ENCODE measurements at places on chromosomes 1 and 21.

- DNase-seq, result no peak
These were observed 57.6 kb upstream of the TMPRSS2 start for GRCh38 chr21:41565550-41565949.

DNA sequence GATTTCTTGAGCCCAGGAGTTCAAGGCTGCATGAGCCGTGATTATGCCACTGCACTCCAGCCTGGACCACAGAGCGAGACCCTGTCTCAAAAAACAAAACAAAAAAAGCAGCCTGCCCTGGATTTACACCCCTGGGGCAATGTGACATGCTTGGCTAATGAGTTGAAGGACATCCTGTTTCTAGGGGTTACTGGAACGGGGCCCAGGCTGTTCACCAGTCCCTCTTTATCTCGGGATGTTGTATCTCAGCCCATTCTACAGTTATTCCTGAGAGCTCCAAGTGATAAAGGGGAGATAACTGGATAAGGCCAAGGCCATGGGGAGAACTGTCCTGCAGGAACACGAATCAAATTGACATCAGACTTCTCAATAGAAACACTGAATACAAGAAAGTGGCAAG lies 21.7 kb upstream of the S100A2 start:
- DNase-seq, result no peak

DNA sequence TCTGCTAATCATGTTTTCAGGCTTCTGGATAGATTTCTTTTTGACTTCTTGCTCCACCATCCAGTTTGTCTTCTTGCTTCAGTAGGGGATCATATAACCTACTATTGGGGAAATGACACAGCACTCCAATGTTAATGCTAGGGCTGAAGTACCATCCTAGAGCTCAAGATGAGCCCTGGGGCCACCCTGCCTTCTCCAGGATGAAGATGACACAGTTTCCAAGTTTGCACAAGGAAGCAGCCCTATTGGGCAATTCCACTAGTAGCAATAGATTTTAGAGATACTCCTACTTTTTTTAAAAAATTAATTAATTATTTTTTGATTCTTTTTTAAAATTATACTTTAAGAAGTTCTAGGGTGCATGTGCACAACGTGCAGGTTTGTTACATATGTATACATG lies 11.3 kb upstream of the KLF18 start:
- DNase-seq, result no peak

- DNase-seq, result no peak
These were observed 3.1 kb downstream of the STK40 start for GRCh38 chr1:36382669-36383068.

- DNase-seq, result no peak
These were observed 73.3 kb downstream of the MDM4 start for GRCh38 chr1:204589409-204590038.

DNA sequence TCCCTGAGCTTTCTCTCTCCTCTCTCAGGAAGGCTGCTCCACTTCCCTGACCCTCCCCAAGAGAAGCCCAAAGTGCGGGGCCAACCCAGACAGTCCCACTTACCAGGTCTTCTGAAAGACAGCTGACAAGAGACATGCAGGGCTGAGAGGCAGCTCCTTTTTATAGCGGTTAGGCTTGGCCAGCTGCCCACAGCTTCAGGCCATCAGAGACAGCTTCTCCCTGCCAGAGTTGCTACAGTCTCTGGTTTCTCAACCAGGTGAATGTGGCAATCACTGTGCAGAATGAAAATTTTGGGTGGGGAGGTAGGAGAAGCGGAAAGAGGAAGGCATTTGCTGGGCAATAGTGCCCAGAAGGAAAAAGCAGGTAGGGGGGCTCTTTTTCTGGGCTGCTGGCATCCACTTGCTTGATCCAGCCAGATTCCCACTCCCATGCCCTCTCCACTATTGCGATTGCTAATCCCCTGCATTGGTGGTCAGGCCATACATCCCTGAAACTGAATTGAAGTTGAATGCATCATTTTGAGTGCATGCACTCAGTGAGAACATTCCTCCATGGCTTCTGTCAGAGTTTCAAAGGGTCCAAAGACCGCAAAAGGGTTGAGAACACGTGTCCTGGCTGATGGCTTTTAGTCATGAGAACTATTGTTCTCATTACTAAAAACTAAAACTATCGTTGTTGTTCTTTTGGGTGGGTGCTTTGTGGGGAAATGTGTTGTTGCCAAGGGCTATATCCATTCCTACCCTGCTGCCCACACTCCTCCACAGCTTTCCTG lies at the start of gene S100A8:
Gene S100A8 (minus strand): TSS at position 136 of the 773 bp plus-strand sequence. CDS start 538 bp downstream, outside the sequence.
- DNase-seq, result peak; percentile 51

DNA sequence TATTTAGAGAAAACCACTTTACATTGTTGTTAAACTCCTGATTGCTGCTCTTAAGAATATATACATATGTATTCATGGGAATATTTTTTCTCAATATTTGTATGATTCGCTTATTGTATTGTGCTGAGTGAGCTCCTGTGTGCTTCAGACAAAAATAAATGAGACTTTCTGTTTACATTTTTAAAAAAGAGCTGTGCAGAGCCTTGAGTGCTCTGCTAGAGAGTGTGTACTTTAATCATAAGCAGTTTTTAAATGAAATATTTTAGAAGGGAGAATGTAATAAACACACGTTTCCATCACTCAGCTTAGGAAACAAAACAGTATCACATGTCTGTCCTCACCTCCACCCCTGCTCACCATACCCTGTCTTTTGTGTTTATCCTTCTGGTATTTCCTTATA lies 9.7 kb downstream of the PTPN14 start:
- no peak for DNase-seq

DNA sequence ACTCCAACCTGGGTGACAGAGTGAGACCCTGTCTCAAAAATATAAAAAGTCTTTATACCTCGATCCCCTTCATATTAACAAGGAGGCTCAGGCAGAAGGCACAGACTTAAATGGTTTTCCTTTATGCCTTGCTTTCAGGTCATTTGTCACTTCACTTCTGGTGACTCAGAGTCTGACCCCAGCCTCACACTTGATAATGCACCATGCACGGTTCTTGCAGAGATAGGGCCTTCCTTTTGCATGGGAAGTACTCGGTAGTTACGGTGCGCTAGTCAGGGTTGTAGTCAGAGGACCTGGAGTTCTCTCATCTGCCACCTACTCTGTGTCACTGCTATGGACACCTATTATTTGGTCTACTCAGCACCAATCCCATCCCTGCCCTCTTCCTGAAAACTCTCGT lies 43.6 kb upstream of the BMP8B start:
- no peak for DNase-seq

DNA sequence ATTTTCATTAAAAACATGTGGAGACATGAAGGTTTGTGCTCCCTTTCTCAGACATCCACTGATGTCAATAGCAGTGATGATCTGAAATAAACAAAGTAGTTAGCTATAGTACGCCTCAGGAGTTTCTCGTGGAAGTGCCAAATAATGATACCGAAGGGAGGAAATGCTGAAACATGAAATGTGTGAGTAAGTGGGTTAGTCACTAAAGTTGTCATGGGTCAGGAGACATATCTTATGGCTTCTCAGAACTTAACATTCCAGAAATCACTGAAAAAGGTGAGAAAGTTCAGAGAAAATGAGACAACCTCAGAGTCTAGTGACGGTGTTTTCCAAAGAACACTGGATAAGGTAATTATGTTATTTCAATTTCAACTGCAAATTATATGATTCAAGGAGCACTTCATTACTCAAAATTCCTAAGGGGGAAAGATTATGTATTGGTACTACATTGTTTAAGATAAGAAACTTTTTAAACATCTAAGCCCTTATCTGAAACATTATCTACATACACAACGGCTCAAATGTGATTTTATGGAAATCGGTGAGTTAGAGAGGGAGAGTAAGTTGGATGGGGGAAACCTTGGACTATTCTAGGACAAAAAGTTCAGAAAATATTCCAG lies 20.6 kb downstream of the NIBAN1 start:
- no peak for DNase-seq

All from CD4-positive, alpha-beta T cell treated with Interleukin-15 for 1 hour (primary cell).